Urinary bladder (tissue), 4 donors: ENCODE measurements at places on chromosomes 4 and X. TPM values are rescaled to one million over a fixed set of nuclear protein-coding genes. Genes with fewer than 3 reads are reported as not detected.

TLR8 gene
- 1.7 TPM for total RNA-seq

DNA sequence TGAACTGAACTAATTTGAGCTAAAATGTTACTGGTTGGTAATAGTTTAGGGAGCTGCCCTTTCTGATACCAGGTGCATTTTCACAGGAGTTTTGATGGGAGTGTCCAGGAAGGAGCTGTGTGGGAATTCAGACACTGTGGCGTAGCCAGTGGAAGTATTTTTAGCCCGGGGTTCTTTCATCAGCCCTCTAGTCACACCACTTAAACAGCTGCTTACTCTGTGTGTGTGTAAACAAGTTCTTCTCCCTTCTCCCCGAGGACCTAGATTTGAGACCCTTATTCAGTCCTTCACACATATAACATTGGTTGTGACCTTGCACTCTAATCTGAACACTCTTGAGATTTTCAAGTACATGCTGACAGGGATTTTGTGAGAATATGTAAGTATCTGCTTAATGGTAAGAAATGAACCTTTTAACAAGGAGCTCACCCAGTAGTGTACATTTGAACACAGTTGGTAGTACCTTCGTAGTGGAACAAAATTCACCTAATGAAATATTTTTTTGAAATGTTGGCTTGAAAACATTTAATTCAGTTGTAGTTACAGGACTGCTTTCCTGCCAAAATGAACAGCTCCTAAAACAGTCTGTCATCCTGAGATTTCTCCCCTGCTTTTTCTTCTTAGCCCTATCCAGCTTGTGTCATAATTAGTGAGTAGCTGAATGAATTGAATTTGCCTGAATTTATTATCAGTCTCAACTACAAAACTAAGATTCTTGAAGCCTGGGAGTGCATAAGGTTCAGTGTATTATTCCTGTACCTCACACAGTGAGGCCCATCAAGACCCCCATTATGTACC is 61.8 kb downstream of the BMPR1B start:
- no peak for DNase-seq

PHKA1 gene
- total RNA-seq = 3.4 TPM

GRCh38 chr4:114399105-114399504 is 199.5 kb upstream of the UGT8 start:
- DNase-seq = no peak

- DNase-seq = no peak
Observed at GRCh38 chr4:23614284-23614892, 275.5 kb downstream of the PPARGC1A start.

PROM1 gene
- total RNA-seq = 30.5 TPM

ARHGEF9 gene
- total RNA-seq = 26.6 TPM

GRCh38 chr4:107857741-107858140 is 33.0 kb downstream of the SGMS2 start:
- DNase-seq = no peak

DNA sequence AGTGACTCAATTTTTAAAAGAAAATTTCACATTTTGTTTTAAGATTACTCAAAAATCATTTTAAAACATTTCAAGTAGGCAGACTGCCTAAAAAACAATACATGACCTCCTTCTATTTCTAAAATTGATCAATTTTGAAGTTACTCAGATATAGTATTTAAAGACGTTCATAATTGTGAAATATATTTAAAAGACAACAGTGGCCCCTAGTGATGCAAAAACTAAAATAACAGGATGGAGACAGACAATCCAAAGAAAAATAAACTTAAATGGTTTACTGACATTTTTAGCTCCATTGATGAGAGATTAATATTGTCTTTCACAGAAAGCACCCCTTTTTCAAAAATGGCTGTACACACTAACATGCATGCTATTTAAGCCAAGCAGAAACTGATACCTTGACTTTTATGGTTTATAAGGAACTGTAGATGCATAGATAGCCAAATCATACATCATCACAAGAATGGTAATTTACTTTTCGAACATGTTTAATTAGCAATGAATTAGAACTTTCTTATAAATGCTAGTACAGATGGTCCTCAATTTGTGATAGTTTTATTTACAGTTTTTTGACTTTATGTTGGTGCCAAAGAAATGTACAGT is 69.8 kb upstream of the FAT4 start:
- no peak for DNase-seq

MBTPS2 gene
- total RNA-seq = 20.7 TPM

DNA sequence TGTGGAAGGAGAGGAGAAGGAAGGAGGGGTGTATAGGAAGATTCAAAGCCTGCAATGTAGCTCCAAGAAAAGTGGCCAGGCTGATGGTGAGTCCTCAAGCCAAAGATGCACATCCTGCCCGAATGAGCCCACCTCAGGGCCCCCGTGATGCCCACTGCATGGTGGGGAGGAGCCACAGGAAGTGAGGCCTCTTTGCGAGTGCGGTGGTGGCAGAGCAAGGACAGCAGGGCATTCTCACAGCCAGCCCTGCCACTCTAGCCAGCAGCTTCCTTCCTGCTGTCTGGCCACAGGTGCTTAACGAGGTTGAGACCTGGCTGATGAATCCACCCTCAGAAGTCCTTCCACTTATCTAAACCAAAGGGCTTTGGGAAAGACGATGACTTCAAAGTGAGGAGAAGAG is 55.8 kb downstream of the BCOR start:
- DNase-seq = no peak

DNA sequence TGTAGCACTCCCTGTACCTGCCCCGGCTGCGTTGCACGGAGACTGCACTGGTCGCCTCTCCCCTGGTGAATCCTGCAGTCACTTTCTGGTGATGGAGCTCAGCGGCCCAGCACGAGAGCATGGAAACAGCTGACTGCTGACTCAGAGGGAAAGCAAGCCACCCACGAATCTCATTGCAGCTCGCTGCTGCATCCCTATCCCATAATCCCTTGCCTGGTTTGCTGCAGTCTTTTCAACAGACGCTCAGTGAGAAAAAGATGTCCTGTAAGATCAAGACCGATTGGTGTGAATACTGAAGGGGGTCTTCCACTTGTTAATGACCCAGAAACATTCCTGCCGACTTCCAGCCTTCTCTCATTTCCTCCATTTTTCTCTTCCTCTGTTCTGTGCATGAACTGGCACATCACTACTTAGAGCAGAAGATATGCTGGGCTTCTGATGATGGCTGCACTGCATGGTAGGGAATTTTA is 52.9 kb downstream of the TRIM2 start:
- DNase-seq = no peak

- no peak for DNase-seq
Observed at GRCh38 chr4:71474731-71475130, 135.9 kb downstream of the SLC4A4 start.

- no peak for DNase-seq
Observed at GRCh38 chrX:11376163-11376562, 83.0 kb downstream of the AMELX start.

DNA sequence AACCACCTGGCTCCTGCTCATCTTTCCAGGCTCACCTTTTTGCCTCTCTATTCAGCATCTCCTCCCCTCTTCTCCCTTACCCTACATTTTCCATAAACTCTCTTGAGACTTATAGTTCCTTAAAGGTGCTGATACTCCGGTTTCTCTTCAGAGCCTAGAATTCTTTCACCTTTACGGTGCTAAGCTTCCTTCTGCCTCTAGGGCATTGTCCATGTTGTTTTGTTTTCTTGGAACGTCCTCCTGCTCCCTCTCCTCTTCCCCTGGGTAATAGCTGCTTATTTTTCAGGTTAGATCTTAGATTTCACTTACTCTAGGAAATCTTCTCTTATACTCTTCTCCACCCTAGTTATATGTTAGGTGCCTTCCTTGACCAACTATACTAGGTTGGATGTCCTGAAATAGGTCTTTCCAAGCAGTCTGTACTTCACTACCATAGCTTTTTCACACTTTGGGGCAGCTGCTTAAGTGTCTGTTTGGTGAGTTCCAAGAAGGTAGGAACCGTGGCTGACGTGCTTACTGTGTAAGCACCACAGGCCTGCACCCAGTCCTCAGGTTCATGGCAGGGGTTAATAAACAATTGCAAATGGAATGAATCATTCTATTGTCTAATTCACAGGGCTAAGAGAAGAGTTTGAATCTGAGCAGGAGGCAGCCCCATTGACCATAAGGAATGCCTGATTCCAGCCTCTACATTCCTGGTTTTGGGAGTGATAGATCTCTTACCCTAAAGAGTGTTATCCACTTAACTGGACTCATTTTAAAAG is 227.5 kb downstream of the MGST2 start:
- DNase-seq = no peak

DNA sequence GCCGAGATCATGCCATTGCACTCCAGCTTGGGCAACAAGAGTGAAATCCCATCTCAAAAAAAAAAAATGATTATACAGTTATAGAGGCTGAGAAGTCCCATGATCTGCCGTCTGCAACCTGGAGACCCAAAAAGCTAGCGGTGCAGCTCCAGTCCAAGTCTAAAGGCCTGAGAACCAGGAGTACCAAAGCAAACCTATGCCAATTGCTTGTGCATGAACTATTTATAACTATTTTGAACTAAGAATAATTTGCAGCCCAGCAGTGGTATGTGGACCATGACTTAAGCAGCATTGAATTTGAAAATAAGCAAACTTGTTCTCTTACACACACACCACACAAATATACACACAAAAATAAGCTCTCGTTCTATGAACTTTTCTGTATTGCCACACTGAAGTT is 51.8 kb downstream of the TASL start:
- no peak for DNase-seq

GRCh38 chrX:44915361-44915868 is 42.4 kb downstream of the KDM6A start:
- DNase-seq = no peak

GRCh38 chr4:169225058-169225751 is 45.6 kb downstream of the SH3RF1 start:
- no peak for DNase-seq

PTTG2 gene
- total RNA-seq = 2.1 TPM

GRCh38 chr4:55326629-55327028 is 19.4 kb upstream of the SRD5A3 start:
- no peak for DNase-seq

DNA sequence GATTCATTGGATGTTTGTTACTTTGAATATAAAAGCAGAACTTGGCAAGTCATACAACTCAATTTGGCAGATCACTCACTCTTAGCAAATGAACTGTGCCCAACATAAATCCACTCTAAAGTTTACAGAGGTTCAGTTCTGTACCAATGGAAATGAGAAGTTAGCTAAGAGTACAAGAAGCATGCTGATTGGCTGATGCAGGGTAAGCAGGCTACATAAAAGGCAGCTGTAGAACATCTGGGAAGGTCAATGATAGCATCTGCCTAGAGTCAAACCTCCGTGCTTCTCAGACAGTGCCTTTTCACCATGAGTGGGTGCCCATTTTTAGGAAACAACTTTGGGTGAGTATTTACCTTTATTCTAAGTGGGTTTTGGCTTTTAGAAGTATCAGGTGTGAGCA is at the start of gene TDO2:
Gene TDO2 (plus strand): TSS at position 244 of the 400 bp plus-strand sequence. CDS start 63 bp downstream, at position 307.
- no peak for DNase-seq

GRCh38 chrX:13198056-13198761 is 121.6 kb downstream of the ATXN3L start:
- no peak for DNase-seq

SULT1E1 gene
- 153 TPM for total RNA-seq

DNA sequence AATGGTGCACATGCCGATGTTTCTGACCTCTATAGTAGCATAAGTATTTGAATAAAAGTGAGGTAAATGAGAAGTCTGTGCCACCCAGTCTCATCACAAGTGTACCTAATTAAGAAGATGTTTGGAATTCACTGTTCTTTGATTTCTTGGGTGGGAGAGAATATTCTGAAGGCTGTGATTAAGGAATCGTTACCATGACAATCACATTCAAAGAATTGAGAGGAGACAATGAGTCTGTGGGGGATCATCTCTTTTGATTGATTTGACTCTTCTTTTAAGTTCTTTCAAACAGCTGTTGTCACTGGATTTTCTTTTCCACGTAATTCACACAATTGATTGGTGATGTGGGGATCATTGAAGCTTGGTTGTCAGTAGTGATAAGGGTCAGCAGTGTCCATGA is 18.1 kb downstream of the FHL1 start:
- no peak for DNase-seq

DNA sequence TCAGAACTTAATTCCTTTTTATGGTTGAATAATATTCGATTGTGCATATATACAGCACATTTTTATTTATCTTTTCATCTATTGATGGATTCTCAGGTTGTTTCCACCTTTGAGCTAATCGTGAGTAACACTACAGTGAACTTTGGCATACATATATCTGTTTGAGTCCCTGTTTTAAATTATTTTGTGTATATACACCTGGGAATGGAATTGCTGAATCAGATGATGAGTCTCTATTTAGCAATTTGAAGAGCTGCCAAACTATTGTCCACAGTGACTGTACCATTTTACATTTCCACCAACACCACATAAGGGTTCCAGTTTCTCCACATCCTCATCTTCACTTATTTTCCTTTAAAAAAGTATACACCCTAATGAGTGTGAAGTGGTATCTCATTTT is 166.2 kb upstream of the FGF13 start:
- DNase-seq = no peak

DNA sequence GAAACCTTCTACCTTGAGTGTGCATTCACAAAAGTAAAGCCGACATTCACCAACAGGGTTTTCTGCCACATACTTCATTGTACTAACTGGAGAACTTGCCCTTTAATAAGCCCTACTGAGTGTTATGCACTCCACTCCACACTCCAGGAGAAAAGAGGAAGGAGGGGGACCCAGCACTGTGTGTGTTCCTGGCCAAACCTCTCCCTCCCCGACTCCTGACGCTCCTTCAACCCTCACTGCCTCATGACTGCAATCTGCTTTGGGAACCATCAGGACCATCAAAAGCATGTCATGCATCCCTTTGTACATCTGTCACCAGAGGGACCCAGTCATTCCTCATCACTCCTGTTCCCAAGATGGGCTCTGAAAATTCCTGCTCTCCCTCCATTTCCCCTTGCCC is 143.7 kb downstream of the RASL11B start:
- no peak for DNase-seq

DNA sequence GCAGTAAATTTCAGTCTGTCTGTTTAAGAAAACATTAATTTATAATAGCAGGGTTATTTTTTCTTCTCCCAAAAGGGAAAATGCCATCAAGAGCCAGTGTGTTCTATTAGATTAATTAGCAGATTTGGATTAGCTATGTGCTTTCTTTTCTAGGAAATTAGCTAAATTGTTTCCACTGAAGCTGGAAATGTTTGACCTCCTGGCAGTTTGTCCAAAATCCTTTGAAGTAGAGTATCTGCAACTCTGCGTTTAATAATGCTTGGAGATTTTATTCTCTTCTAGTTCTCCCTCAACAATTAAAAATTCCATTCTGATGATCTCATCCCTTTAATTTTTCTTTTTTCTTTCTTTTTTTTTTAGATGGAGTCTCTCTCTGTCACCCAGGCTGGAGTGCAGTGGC is 27.1 kb upstream of the HOPX start:
- peak; percentile 18 for DNase-seq

DNA sequence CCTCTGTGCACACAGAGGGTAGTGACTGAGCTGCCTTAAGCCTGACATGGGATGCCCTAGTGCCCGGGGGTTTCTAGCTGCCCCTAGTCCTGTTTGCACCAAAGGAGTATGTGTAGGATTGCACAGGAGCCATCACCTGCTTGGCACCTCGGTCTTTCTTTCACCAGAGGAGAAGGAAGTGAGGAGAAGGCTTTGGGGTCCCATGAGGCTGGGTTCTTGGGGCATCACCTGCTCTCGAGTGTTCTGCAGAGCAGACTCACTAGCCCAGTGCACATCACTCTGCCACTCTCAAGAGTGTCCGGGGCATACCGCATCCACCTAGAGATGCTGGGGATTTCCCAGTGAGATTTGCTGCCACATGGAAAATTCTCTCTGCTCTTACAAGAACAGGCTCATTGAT is 40.5 kb upstream of the GPR78 start:
- DNase-seq = no peak

GPR34 gene
- 27.5 TPM for total RNA-seq

FATE1 gene
- total RNA-seq = not detected
